RWPE1 (cell line): ENCODE measurements at places on chromosomes 2 and 18.

DNA sequence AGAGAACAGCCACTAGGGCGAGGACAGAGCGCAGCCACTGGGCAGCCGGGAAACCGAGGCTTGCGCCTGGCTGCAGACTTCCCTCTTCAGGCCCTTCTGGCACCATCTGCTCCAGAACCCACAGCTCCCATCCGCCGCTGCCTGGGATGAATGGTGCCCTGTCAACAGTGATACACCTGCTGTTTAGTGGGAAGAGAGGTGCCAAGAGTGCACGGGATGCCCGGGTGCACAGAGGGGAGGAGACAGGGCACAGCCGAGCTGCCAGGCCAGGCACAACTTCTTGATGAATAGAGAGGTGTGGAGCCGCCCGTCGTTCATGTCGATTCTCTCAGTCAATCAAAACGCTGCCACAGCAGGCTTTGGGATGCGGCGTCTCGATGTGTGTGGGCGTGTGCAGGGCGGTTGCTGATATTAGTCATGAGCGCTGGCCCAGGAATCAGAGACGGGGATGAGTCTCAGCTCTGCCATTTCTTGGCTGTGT is 39.5 kb downstream of the RRM2 start:
- peak; percentile 77 for DNase-seq

- DNase-seq, result no peak
Observed at GRCh38 chr2:202121532-202122162, 48.6 kb downstream of the KIAA2012 start.

DNA sequence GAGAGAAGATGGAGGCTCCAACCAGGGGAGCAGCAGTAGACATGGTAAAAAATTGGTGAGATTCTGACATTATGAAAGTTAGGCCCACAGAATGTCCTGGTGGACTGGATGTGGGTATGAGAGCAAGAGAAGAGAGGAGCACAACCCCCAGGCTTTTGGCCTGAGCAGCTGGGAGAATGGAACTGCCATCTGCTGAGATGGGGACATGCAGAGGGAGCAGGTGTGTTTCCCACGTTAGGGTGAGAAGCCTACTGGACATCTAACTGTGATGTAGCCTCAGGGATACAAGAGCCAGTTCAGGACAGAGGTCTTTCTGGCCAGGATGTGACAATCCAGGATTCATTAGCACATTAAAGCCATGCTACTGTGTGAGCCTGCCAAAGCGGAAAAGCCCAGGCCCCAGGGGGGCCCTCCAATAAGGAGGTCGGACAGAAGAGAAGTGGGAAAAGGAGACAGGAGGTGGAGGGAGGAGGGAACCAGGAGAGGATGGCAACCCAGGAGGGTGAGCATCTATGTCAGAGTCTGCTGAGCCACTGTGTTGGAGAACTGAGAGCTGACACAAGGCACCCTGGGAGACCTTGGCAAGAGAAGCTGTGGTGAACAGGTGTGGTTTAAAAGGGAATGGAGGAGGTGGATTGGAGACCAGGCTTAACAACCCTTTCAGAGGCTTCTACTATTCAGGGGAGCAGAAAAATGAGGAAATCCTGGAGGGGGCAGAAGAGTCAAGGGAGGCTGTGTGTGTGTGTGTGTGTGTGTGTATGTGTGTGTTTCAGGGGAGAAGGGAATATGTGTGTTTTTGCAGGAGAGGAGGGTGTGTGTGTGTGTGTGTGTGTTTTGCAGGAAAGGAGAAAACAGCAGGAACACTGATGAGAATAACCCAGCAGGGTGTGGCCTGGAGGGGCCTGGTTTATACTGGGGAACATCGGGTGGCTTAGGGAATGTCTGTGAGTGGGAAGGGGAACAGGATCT is 10.5 kb downstream of the CYB5A start:
- no peak for DNase-seq

- DNase-seq, result no peak
Observed at GRCh38 chr2:144170179-144170578, 349.7 kb downstream of the ZEB2 start.

- no peak for DNase-seq
Observed at GRCh38 chr2:160498137-160498536, 4.5 kb upstream of the RBMS1 start.

DNA sequence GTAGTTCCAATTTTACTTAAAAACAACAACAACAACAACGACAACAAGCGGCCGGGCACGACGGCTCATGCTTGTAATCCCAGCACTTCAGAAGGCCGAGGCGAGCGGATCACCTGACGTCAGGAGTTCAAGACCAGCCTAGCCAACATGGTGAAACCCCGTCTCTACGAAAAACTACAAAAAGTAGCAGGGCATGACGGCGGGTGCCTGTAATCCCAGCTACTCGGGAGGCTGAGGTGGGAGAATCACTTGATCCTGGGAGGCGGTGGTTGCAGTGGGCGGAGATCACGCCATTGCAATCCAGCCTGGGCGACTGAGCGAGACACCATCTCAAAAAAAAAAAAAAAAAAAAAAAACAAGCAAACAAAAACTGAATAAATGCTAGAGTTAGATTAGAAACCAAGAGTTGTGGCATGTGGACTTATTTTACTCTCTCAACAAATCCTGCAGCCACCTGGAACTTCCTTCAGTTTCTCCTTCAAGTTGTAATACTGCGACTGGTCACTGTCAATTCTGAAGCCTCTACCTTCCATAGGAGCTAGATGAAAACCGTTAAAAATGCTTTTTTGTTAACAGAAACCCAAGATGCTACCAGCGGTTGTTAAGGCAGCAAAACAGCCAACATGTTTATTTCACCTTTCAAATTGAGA is 1.3 kb downstream of the ATP5F1A start:
- DNase-seq, result no peak

DNA sequence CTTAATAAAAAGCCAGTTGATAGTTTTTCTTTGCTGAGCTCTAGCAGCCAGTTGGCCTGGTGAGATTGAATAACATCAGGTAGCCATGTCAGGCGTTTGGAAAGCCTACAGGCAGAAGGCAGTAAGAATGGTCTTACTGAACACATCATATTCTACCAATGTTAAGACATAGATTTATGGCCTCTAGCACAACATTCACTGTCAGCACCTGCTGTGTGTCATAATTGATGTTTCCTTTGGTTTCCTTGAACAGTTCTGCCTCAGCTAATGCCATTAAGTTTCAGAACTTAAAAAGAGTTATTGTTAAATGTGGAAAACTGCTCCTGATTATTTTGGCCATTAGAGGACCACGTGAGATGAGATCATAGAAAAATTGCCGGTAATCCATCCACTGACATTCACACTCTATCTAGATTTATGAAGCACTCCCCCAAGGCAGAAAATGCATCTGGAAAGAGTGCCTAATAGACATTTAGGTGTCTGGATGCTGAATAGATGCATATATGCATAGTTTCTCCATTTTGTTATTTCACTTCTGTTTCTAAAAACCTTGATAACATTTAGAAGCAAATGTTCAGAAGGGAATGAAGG is 434.7 kb downstream of the PTPRM start:
- DNase-seq, result no peak

GRCh38 chr2:98580656-98581284 is 27.5 kb downstream of the COA5 start:
- DNase-seq, result no peak

GRCh38 chr2:111250448-111251030 is 129.8 kb downstream of the BCL2L11 start:
- DNase-seq, result no peak

DNA sequence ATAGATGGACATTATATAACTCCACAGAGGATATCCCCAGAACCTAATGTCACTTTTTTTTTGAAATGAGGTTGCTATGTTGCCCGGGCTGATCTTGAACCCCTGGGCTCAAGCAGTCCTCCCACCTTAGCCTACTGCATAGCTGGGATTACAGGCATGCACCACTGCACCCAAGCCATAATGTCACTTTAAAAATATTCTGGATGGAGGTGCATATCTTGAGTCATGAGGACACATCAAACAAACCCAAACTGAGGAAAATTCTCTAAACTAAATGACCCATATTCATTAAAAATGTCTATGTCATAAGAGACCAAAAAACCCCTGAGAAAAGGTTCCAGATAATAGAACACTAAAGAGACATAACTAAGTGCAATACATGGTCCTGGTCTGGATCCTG is 36.3 kb downstream of the OSGEPL1 start:
- no peak for DNase-seq
